ENCODE measurements at places on chromosomes 7 and 10.

DNA sequence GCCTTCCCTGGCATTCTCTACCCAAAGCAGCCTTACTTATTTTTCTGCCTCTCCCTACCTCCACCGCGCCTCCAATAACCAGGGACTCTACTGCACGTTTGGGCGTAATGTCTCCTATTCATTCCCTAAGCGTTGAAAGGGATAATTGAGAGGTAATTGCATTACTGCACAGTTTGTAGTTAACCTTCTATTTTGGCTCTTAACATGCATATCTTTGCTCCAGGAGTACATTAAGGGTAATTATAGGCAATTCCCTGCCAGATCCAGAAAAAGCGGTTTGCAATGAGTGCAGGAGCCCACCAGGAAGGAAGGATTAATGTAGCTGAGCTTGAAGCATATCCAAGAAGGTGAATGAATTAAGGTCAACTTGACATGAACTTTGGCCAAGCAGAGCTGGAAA, 558.4 kb downstream of the TYW1 start:
- DNase-seq = no peak

DNA sequence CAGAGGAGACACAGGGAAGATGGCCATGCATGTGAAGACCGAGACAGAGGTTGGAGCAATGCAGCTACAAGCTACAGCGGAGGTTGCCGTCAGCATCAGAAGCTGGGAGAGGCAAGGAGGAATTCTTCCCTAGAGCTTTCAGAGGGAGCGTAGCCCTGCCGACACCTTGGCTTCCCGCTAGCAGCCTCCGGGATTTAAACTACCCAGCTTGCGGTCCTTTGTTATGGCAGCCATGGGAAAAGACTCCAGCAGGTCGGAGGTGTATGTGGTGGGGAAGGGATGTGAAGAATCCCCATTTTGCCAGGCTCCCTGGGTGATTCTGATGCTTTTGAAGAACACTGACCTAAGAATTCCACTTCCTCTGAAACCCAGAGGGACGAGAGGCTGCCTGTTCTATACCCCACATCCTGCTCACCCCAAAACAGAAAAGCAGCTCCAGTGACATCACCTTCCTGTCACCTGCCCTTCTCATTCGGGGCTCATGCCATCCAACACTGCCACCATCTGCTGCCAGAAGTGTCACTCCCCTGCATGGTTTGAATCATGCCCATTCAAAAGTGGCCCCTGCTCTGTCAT, 3.3 kb upstream of the SEPHS1 start:
- DNase-seq = no peak

GRCh38 chr10:11865561-11865960, 42.4 kb downstream of the PROSER2 start:
- DNase-seq = no peak

DNA sequence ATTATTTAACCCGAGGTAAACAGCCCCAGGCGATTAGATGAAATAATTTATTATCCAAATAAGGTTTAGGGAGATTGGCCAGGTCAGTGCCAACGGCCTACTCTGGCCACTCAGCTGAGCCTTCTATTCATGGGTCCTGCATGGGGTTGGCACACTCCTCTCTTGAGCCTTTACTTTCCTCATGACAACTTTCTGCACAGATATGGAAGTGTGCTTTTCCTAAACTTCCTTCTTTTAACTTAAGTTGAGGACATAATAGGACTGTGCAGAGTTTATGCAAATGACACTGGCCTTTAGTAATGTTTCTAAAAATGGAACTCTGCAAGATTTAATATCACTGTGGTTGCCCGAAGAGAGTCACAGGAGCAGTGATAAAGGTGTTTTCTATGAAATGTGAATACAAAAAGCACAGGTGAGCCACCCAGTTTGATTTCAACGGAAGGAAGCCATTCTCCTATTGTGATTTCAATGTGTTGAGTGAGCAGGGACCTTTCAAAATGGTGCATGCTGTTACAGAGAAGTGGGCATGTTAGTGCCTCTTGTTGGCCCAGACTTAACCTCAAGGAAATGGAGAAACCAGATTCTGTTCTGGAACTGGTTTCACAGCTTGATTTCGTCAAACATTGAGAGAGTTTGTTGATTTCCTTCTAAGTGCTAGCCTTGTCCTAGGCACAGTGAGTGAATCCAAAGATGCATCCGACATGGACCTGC, 55.7 kb downstream of the LYZL2 start:
- no peak for DNase-seq

- DNase-seq = no peak
Observed at GRCh38 chr10:122703483-122704448, 4.1 kb upstream of the C10orf120 start.

- DNase-seq = no peak
Observed at GRCh38 chr7:67896721-67897120, 900.1 kb downstream of the TYW1 start.

DNA sequence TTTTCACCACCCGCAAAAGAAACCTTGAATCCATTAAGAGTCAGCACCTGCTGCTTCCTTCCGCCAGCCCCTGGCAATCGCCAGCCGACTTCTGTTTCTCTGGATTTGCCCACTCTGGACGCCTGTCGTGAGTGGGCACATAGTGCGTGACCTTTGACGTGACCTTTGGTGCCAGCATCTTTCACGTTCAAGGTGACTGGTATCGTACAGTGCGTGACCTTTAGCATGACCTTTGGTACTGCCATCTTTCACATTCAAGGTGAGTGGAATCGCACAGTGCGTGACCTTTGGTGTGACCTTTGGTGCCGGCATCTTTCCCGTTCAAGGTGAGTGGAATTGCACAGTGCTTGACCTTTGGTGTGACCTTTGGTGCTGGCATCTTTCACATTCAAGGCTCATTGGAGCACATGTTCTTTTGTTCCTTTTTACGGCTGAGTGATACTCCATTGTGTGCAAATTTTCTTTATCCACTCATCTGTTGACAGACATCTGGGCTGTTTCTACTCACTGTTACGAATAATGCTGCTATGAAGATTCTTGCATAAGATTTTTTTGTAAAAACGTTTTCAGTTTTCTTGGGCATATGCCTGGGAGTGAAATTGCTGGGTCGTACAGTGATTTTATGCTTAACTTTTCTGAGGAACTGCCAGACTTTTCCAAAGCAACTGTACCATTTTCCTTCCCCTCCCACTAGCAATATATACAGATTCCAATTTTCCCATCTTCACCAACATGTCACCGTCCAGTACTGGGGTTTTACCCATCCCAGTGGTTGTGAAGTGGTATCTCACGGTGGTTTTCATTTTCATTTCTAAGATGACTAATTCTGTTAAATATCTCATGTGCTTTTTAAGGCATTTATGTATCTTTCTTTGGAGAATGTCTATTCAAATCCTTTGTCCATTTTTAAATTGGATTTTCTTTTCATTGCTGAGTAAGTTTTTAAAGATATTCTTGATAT, 145.3 kb downstream of the DIP2C start:
- DNase-seq = no peak

- no peak for DNase-seq
Observed at GRCh38 chr7:120089968-120090367, 183.0 kb upstream of the KCND2 start.

DNA sequence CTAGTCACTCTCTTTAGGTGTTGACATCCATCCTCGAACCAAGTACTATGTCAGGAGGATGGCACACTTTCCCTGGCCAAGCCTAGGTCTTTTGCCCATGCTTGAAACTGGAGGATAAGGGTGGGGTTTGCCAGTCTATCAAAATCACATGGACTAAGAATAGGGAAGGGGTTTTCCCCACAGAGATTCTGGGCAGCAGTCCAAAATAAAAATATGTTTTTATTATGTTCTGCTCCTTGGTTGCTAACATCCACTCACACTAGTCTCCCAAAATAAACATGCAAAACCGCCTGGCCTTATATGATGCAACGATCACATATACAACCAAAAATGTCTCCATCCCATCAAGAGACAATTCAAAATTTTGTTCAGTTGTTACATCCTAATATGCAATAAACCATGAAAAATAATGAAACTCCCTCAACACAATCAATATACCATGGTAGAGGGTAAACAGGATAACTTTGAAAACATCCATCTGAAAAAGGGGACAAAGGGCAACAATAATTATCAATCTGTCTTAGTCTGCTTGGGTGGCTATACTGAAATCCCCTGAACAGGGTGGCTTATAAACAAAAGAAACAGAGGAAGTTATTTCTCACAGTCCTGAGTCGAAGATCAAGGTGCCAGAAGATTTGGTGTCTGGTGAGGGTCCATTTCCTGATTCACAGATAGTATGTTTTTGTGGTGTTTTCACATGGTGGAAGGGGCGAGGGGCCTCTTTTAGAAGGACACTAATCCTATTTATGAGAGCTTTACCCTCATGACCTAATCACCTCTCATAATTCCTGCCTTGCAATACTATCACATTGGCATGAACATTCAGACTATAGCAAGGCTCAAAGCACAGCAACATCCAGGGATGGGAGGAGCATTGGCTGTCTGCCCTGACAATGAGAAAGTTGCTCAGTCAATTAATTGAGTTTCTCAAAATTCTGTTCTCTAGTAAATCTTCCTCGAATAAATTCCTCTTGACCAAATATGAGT, 159.3 kb downstream of the ETV1 start:
- DNase-seq = no peak

- DNase-seq = no peak
Observed at GRCh38 chr10:28284126-28284525, 18.7 kb downstream of the MPP7 start.

- DNase-seq = no peak
Observed at GRCh38 chr10:102677331-102678067, 33.2 kb downstream of the TRIM8 start.

- no peak for DNase-seq
Observed at GRCh38 chr7:5701085-5701914, 80.2 kb downstream of the RNF216 start.

DNA sequence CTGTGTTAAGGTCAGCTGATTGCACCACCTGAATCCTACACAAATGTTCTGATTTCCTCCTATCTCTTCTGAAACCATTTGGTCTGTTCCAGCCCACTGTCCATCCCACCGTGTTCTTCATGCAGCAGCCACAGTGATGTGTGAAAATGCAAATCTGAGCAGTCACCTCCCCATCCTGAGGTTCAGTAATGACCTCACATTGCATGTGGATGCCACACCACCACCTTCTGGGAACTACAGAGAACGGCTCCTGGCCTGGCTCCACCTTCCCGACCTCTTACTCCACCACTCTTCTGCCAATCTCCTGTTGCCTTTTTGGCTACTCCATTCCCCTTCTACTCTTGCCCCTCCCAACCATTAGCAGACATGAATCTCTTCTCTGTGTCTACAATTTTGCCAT, 244.4 kb downstream of the TNS3 start:
- DNase-seq = peak; percentile 19

GRCh38 chr7:14069961-14070360, 80.5 kb upstream of the ETV1 start:
- DNase-seq = no peak

DNA sequence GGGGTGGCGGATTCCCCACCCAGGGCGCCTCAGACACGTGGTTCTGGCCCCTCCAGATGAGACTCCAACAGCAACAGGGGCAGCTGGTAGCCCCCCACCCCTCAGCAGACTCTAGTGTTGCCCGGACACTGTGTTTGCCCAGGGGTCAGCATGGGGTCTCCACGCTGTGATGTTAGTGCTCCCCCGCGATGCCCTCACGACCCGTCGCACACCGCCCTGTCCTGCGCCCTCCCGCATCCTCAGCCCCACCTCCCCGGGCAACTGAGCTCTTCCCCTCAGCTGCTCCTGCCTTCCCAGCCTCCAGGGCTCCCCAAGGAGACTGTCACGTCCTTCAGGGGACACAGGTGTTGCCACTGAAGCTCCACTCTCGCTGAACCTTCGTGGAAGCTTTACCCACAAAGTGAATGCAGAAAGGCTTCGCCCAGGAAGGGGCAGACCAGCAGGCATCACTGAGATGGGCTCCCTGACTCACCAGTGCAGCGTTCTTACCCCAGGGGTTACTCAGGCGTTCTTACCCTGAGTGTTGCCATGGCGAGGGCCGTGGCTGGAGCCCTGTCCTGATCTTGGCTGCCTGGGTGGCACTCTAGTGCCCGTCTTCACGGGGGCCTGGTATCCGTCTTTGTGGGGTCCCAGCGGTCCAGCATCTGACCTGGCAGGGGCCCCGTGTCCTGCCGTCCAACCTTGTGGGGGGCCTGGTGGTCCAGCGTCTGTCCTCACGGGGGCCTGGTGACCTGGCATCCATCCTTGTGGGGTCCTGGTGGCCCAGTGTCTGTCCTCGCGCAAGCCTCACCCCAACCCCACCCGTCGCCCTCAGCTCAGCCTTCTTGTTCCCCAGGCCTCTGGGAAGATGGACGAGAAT, 14.6 kb downstream of the DPYSL4 start:
- no peak for DNase-seq

GRCh38 chr10:124231168-124232155, 138.1 kb upstream of the CHST15 start:
- DNase-seq = peak; percentile 52

DNA sequence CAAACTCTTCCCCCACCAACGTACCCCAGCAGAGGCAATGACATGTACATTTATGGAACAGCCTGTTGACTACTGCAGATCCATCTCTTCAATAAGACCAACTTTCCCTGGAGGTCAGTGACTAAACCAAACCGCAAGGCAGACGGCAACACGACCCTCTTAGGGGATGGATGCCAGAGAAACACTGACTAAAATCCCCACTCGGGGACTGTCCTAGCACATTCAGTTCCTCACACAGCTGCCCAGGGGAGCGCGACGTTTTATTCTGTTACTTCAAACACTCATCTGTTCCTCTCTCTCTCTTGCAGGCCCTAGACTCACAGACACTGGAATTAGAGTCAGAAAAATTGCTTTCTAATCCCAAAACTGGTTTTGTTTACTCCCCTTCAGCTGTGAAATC, 146.5 kb upstream of the PRSS1 start:
- DNase-seq = no peak

GRCh38 chr7:155356323-155357105, 58.8 kb downstream of the INSIG1 start:
- no peak for DNase-seq

DNA sequence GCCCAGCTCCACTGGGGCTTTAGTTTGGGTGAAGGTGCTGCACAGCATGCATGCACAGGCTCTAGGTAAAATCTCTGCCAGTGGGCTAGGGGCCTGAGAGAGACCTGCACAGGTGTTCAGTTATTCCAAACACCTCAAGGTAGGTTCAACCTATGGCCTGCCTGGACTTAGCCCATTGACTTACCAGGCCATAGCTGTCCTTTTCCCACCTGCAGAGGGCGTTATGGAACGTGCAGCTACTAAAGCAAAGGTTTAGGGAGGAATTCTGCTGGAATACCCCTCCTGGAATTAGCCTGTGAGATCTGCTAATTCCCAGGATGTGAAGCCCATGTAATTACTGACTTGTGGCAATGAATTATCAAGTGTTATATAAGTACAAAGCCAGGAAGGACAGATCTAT, 3.6 kb downstream of the VWC2 start:
- DNase-seq = no peak

GRCh38 chr10:57790703-57791102, 477.0 kb downstream of the IPMK start:
- no peak for DNase-seq

DNA sequence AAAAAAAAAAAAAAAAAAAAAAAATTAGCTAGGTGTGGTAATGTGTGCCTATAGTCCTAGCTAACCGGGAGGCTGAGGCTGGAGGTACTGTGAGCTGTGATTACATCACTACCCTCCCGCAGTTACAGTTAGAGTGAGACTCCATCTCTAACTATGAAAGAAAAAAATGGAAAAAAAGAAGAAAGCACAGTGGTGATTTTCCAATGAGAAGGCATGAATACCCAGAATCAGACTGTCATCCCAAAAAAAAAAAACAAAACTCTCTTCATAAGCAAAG, 269.9 kb upstream of the MKLN1 start:
- no peak for DNase-seq

Data from coronary artery (tissue), 2 donors.